ENCODE measurements at places on chromosomes 1 and 21. TPM values are rescaled to one million over a fixed set of nuclear protein-coding genes. Genes with fewer than 3 reads are reported as not detected.

OR2T12 gene
- total RNA-seq, result not detected

CD1D gene
- 0.08 TPM for total RNA-seq

CFHR2 gene
- total RNA-seq, result not detected

KRTAP21-2 gene
- total RNA-seq, result not detected

RGSL1 gene
- not detected for total RNA-seq

Data from A549 treated with Hydrocortisone at 1 μM for 4 hours (cell line).